ENCODE measurements at places on chromosomes 5 and 9.

DNA sequence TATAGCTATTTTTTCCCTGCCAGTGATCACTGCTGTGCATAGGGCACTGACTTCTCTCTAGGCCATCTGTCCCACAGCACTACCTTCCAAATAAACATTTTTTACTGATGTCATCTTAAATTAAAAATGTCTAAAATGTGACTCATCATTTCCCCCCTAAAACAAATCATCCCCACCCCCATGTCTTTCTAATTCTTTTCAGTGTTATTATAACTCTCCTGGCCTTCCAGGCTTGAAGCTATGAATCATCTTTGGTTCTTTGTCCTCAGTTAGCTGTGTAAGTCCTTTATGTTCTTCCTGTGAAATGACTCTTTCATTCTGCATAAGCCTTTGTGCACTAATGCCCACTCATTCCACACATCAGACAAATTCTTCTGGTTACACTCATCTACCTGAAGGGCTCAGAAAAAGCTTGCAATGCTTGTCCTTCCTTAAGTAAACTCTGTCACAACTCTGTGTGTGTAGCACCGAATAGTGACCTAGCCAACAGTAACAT lies 78.1 kb downstream of the CFAP95 start:
- DNase-seq = no peak

DNA sequence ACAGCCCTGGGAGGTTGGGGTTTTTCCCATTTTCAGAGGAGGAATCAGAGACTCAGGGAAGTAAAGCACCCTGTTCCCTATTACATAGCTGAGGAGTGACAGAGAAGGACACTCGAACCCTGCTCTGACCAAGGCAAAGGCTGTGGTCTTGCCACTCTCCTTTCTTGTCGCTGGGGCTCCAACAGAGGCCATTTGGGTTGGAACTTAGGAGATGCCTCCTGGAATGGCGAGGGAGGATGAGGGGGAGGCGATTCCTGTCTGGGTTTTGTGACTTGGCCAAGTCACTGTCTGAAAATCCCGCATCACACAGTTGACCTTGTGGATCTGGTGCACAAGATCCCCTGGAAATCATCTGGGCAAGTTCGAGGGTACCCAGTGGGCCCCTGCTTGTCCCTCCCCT lies 64.0 kb upstream of the HAND1 start:
- no peak for DNase-seq

- no peak for DNase-seq
Measured at GRCh38 chr9:134385915-134386314, 59.7 kb downstream of the RXRA start.

GRCh38 chr9:136482046-136482792 lies 621 bp downstream of the SEC16A start:
- DNase-seq = no peak

DNA sequence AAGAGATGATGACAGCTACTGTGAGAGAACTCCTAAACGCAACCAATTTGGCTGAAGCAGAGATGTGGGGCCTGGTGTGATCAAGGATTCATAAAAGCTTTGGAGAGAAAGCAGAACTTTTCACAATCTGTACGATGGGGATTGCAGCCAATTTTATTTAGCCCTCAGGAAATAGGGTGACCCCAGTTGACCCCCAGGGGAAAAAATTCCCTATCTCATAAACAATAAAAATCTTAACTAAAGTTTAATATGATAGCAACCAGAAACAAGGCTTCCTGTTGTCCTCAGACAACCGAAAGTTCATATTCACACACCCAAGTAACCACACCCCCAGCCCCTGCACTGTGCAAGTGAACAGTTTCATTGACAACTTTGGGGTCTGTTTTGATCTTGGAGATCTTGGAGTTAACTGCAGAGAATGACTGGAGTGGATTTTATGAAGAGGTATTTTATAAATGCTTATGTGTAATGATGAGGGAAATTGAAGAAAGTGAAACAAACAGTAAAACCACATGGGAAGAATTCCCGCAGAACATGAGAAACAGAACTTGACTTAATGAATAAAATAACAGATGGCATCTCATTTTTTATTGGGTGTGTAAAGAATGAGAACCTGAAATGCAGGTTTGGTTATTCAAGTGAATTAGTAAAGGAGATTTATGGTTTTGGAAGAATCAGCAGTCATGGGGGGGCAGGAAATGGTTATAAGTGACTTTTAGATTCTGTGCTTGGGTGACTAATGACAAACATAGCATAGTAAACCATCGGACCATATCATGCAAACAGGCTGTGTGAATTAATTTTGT lies 94.5 kb downstream of the PDE4D start:
- peak; percentile 31 for DNase-seq
